ENCODE measurements at places on chromosomes 3 and 15. TPM values are rescaled to one million over a fixed set of nuclear protein-coding genes. Genes with fewer than 3 reads are reported as not detected.

Gene CIAO2A
- 87.3 TPM for polyA plus RNA-seq

Gene HHATL
- not detected for polyA plus RNA-seq

GRCh38 chr3:161355508-161355907 is 15.8 kb downstream of the SPTSSB start:
- no peak for DNase-seq

DNA sequence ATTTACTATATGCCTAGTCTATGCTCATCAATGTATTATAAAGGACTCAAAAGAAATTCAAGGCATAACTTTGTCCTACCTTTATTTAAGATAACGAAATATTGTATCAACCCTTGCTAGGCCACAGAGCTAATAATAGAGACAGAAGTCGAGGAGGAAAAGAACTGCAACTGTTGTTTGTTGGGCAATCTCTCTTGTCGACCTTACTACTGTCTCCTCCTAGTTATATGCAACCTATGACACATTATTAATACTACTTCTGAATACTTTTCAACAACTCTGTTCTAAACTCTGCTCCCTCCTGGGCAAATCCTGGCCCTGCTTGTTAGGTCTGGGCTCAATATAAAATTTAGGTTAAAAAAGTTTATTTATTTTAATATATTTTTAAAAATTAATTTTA is 24.6 kb downstream of the SPPL2A start:
- DNase-seq = no peak

- DNase-seq = no peak
Observed at GRCh38 chr15:25787381-25787780, 75.7 kb downstream of the ATP10A start.

- no peak for DNase-seq
Observed at GRCh38 chr3:23253214-23253613, 50.1 kb downstream of the UBE2E2 start.

DNA sequence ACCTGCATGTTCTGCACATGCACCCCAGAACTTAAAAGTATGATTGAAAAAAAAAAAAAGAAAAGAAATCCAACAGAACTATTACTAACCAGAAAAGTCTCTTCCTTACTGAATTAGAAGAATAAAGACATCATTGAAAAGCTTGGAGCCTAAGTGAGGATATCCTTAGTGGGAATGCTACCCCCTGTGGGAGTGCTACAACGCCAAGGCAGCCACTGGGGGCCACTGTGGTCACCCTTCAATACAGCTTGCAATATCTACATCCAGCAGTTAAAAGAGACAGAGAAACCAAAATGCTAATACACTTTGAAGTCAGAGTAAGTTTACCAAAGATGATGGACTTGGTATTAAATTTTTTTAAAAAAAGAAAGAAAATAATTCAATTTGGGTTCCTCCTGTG is 292.0 kb downstream of the PLCL2 start:
- DNase-seq = no peak

- no peak for DNase-seq
Observed at GRCh38 chr3:149832086-149832485, 19.1 kb downstream of the RNF13 start.

GRCh38 chr3:12938258-12938711 is 96.9 kb upstream of the RPL32 start:
- no peak for DNase-seq

- no peak for DNase-seq
Observed at GRCh38 chr15:27254055-27254454, 283.1 kb downstream of the GABRG3 start.

DNA sequence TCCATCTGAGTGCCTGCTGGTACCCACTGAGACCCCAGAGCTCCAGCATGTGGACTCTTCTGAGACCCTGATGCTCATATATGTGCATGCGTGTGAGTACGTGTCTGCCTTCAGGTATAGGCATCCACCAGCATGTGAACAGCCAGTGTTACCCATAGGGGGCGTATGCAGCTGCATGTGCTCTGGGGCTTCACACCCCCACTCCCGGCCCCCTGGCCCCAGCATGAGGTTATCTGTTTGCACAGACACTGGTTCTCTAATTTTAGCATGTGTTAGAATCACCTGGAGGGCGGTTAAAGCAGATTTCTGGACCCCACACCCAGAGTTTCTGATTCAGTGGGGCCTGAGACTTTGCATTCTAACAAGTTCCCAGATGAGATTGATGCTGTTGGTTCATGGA is 824 bp upstream of the CILP start:
- no peak for DNase-seq

DNA sequence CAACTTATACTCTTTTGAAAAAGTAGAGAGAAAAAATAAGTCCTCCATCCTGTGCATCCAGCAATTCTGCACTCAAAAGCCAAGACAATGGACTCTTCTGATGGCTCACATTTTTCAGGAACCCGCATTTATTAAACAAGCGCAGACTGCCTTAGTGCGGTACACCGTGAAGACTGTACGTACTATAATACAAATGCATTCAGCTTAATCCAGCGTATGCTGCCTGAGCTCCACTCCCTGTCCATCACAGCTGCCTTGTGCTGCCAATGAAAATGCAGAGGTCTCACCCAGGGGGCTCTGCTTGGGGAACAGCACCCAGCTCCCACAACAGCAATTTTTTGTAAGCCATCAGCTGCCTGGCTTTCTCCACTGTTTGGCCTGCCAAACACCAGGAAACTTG is 350.9 kb downstream of the ULK4 start:
- no peak for DNase-seq

- DNase-seq = no peak
Observed at GRCh38 chr3:125212091-125212508, 448 bp downstream of the SLC12A8 start.

Data from CD4-positive, CD25-positive, alpha-beta regulatory T cell (primary cell).